SK-N-SH treated with all-trans-retinoic acid at 6 μM for 48 hours (cell line): ENCODE measurements at places on chromosomes 6 and 20.

DNA sequence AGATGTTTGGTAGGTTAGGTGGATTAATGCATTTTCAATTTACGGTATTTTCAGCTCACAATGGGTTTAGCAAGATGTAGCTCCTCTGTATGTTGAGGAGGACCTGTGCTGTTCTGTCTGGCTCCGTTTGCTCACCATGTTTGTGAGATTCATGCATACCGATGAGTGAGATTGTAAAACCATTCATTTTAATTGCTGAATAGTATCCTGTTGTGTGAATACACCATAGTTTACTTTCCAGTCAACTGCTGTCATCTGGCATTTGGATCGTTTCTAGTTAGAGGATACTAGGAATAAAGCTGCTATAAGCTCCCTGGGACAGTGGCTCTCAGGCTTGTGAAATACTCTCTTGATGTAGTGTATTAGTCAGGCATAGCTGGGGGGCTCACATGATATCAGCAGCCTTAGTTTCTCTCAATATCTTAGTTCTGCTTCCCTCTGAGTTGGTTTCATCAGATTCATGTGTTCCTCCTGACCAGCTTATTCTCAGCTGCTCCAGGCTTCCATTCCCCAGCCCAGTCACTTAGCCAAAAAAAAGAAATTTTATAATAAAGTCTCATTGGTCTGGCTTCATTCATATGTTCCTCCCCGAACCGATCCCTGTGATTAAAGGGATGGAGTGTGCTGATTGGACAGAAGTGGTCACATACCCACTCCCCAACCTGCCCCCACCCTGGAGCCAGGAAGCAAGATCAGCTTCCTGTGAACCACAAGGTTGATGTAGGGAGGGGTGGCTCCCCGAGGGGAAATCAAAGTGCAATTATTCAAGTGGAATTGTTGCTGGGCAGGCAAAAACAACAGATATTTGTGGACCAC lies 10.9 kb upstream of the B4GALT5 start:
- ATAC-seq = peak; percentile 33; the same call in 1 of the 3 replicates

- no peak for ATAC-seq
These were observed 163.4 kb upstream of the SIM1 start for GRCh38 chr6:100627911-100628758.

- ATAC-seq = peak; percentile 91
These were observed 309 bp upstream of the AIG1 start for GRCh38 chr6:143060354-143060805.

GRCh38 chr20:4717816-4718570 lies 3.7 kb upstream of the PRND start:
- ATAC-seq = no peak

DNA sequence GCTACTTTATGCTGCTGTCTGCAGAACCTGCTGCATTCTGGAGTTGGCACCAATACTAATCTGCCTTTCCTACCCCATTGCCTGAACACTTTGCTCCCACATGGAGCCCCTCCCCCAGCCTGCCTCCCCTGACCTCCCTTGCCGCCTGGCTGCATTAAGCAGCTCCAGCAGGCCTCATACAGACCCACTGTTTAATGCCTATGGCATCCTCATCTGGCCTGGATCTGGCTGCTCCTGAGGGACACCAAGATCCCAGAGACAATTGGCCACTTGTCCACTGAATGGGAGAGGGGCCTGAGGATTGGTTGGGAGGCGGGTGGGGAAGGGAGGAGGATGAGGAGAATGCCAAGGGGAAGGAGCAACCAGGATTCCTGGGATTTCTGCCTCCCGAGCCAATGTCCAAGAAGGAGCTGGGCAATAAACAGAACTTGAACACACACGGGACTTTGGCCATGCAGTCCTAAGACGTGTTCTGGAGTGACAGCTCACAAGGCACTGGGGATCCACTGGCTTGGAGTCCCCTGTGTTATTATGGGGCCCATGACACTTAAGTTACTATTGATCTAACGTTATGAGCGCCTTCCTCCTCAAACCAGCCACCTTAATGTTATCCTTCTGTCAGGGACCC lies 10.4 kb upstream of the KCNK5 start:
- no peak for ATAC-seq

DNA sequence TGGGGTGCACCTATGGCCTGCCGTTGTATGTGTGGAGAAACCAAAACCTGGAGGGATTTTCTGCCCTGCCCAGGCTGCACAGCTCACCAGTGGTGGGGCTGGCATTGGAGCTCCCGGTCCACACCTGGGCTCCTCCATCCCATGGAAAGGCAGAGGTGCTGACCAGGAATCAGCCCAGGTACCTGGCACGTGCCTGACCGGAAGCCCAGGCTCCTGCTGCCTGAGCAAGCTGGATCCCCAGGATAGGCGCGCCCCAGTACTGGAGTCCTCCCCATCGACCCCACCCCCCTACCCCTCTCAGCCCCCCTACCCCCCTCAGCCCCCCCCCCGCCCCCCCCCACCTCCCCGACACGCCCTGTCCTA lies 39.9 kb upstream of the HMGA1 start:
- peak; percentile 4; the same call in 1 of the 3 replicates for ATAC-seq

GRCh38 chr20:39021748-39022147 lies 59.6 kb downstream of the DHX35 start:
- no peak for ATAC-seq
